ENCODE measurements at places on chromosomes 13 and 19.

DNA sequence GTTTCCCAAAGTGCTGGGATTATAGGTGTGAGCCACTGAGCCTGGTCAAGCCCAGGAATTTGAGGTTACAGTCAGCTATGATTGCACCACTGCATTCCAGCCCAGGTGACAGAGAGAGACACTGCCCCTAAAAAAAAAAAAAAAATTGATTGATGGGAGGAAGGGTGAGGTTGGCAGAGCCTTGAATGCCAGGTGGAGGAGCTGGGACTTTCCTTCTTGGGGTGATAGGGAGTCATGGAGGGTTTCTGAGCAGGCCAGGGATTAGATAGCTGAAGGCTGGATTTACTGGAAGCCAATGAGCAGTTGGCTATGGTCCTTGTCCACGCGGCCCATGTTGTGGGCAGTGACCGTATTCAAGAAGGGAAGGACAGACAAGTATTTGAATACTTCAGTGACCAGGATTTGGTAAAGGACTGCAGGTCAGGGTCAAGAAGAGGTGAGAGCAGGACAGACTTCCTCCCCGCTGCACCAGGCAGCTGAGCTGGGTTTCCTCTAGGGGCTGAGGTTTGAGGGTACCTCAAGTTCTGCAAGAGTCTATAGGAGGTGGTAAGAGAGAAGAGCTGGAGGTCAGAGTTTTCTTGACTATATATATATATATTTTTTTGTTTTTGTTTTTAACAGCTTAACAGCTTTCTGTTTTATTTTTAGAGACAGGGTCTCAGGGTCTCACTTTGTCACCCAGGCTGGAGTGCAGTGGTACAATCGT is 6.9 kb upstream of the ICAM4 start:
- no peak for DNase-seq

GRCh38 chr19:17737690-17738153 is 13.6 kb upstream of the FCHO1 start:
- DNase-seq, result no peak

- DNase-seq, result no peak
Measured at GRCh38 chr13:44826591-44827350, 162.5 kb downstream of the NUFIP1 start.

- no peak for DNase-seq
Measured at GRCh38 chr19:31139871-31140505, 209.2 kb downstream of the TSHZ3 start.

- DNase-seq, result no peak
Measured at GRCh38 chr19:54727562-54727961, 3.3 kb downstream of the KIR3DL3 start.

DNA sequence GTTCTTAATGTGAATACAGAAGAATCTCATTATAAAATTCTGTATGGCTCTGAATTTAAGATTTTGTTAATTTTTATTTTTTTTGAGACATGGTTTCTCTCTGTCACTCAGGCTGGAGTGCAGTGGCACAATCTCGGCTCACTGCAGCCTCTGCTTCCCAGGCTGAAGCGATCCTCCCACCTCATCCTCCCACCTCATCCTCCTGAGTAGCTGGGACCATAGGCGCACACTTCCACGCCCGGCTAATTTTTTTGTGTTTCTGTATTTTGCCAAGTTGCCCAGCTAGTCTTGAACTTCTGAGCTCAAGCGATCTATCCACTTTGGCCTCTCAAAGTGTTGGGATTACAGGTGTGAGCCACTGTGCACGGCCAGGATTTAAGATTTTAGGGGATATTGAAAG is 14.3 kb downstream of the CYP2A7 start:
- no peak for DNase-seq

DNA sequence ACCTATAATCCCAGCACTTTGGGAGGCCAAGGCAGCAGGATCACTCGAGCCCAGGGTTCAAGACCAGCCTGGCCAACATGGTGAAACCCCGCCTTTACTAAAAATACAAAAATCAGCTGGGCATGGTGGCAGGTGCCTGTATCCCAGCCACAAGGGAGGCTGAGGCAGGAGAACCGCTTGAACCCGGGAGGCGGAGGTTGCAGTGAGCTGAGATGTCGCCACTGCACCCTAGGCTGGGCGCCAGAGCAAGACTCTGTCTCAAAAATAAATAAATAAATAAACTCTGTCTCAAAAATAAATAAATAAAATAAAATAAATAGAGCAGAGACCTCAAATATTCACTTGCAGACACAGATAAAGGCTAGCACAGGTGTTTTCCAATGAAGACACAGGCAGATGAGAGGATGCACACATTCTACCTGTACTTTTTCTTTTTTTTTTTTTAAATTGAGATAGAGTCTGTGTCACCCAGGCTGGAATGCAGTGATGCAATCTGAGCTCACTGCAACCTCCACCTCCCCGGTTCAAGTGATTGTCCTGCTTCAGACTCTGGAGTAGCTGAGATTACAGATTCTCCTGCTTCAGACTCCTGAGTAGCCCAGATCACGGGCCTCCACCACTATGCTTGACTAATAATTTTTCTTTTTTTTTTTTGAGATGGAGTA is 2.7 kb upstream of the RPS16 start:
- no peak for DNase-seq

DNA sequence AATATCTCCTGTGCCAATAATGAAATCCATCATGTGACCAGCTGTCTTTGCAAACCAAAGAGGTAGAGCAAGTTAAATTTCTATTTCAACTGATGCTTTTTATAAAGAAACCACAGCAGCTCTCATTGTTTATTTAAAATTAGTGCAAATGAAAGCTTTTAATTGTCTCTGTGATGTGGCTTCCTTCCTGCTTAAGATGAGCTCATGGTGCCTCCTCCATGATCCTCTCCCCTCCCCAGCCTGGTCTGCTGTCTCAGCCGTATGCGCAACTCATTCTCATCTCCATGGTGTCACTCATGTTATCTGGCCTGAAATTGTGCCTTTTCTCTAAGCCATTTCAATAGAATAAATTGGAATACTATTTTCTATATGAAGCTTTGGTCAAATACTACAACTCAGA is 270.6 kb downstream of the FGF14 start:
- no peak for DNase-seq

- no peak for DNase-seq
Measured at GRCh38 chr19:19533841-19534240, 4.2 kb upstream of the CILP2 start.

DNA sequence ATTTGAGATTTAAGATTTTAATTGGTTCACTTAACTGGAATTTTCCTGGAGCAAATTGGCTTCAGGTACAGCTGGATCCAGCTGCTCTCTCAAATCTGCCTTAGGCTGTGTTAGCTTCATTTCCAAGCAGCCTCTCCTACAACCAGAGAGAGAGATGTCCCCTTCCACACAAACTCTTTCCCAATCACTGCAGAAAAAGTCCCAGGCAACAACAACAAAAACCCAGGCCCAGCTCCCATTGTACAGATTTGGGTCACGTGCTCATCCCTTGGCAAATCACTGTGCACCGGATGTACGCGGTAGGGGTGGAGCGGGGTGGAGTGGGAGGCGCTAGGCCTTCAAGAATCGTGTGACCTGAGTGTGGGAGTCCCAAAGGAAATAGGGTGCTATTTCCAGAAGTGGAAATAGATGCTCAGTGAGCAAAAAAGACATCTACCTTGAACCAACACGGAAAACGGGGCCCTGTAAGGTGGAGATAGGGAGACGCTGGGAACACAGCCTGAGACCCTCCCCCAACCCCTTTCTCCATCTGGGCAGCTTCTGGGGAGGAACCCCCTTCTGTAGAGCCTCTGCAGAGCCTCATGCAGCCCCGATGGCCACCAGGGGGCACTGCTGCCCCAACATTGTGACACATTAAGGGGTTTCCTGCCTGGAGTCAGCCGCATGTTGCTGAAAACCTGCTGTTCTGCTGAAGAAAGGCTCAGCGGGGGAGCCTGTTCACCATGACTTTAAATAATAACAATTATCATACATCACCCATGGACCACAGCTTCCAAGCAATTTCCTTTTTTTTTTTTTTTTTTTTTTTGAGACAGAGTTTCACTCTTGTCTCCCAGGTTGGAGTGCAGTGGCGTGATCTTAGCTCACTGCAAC is 25.4 kb downstream of the HPN start:
- peak; percentile 92 for DNase-seq

GRCh38 chr13:101545521-101545920 is 93.0 kb downstream of the ITGBL1 start:
- DNase-seq, result no peak

- peak; percentile 33 for DNase-seq
Measured at GRCh38 chr19:17778251-17778967, 16.5 kb upstream of the B3GNT3 start.

DNA sequence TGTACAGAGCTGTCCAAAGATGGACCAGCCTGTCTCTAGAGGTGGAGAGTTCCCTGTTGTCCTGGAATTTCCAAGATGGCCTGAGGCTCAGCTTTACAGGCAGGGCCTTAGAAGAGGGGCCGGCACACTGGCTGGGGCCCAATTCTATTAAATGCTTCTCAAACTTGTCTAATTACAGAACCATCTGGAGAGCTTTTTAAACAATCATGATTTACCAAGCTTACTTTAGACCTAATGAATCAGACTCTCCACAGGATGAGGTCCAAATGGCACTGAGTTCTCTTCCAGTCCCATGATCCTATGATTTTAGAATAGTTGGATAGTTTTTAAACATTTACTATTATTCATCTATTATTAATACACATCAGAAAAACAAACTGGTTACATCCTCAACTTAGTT is 123.5 kb downstream of the DNAJC3 start:
- DNase-seq, result no peak

Measured in activated CD4-positive, alpha-beta T cell treated with anti-CD3 and anti-CD28 coated beads, Interleukin-2, amount 50 U/mL, for 24 hours (primary cell).